ENCODE measurements at places on chromosomes 11 and 22. TPM values are rescaled to one million over a fixed set of nuclear protein-coding genes. Genes with fewer than 3 reads are reported as not detected.

Gene PHETA2
- total RNA-seq, result 4.5 TPM

Gene AGBL2
- 0.41 TPM for total RNA-seq

Gene MYO18B
- total RNA-seq, result not detected

Gene NCR3LG1
- 10.2 TPM for total RNA-seq

Gene MAJIN
- total RNA-seq, result not detected

Gene CEP126
- total RNA-seq, result 10.6 TPM

Gene SLC22A6
- total RNA-seq, result 10.6 TPM

Gene MISFA
- 1.2 TPM for total RNA-seq

Gene TENM4
- total RNA-seq, result 55.0 TPM

Gene FSHB
- total RNA-seq, result not detected

Gene DNAJB7
- total RNA-seq, result not detected

DNA sequence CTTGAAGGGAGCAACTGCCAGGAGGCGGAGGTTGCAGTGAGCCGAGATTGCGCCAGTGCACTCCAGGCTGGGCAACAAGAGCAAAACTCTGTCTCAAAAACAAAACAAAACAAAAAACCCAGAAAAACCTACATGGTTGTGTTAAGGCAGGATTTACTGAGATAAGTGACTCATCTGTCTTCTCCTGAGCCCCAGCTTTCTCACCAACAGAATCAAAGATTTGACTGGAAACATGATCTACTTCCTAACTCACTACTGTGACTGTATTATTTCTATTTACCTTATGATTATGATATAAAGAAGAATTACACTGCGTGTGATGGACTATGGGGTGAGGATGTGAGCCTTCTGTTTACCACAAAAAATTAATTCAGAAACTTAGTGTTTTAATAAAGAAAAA, 21.8 kb downstream of the FAM118B start:
- DNase-seq, result no peak

GRCh38 chr11:3139481-3140290, 25.4 kb downstream of the OSBPL5 start:
- DNase-seq, result no peak

- no peak for DNase-seq
Measured at GRCh38 chr11:117145393-117145761, 1.3 kb downstream of the PAFAH1B2 start.

- DNase-seq, result peak; percentile 62
Measured at GRCh38 chr11:32333320-32333991, 101.9 kb downstream of the WT1 start.

DNA sequence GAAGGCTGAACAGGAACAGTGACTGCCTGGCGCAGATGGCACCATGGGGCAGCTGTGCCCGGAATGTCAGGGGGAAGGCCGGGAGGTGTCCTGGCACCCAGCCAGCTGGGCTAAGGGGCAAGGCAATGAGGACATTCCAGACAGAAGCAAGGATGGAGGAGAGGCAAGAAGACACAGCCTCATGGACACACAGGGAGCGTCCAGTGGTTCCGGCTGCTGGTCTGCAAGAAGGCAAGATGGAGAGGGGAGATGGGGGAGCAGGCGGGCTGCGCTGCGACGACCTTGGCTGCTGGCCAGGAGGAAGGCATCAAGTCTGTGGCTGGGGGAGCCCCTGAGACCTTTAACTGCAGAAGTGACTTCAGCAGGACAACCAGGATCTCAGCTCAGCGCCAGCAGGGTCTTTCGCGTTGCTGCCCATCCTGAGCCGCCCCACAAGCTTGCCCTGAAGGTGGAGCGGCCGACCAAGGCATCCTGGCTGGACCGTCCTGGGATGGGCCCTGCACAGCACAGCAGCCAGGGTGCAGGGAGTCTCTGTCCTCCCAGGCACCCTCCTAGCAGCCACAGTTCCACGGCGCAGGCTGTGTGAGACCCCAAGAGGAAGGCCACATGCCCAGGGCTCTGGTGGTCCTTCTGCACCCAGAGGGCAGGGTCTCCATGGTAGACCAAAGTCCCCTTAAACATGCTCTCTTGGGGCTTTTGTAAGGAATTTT, 531.7 kb downstream of the BRD1 start:
- DNase-seq, result no peak

GRCh38 chr11:47449541-47449940, 605 bp upstream of the RAPSN start:
- DNase-seq, result no peak

DNA sequence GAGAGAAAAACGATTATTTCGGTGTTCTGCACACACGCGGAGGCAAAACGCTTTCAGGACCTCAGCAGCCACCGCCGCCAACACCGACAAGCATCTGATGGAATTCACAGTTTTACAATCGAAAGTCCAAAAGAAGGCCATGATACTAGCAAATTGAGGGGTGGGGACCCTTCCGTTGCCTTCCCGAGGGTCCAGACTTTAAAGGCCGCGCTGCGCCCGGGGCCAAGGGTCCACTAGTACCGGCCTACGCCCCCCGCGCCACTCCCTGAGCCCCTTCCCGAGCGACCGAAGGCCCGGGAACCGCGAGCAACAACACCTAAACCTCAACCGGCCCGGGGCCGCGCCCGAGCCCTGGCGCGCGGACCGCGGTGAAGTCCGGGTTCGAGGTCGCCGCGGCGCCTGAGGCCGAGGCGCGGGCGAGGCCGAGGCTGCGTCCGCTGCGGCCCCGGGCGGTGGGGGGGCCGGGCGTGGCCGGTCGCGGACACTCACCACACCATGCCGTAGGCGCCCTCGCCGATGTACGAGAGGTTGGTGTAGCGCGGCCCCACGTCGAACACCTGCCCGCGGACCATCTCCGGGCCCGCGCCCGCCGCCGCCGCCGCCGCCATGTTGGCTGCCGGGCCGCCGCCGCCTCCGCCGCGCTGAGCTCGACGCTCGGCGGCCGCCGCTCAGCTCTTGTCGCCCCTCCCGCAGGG, 465 bp downstream of the MAPK1 start:
- DNase-seq, result no peak

GRCh38 chr11:75001686-75002085, 13.0 kb downstream of the NEU3 start:
- DNase-seq, result no peak

DNA sequence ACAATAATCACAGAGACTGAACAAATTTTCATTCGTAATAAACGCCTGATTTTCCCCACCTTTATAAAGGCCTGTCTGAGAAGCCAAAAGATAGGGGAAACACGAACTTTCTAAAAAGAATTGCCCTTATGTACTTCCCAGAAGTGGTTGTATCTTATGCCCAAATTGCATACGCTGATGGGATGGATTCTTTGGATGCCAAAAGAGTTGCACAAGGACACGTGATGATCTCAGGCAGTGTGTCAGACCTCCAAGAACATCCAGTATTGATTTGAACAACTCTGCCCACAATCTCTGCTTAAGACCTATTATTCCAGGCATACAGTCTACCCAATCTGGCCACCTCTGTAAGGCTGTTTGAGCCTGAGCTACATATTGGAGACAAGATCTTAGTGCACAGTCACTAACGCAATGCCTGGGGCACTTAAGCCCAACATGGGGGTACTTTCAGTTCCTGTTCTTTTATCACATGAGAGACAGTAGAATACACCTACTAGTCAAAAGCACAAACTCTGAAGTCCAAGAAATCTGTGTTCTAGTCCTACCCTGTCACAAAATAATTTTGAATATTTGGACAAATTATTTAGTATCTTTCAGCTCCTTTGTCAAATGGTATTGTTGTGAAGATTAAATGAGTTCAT, 38.9 kb downstream of the OR10A6 start:
- no peak for DNase-seq

Measured in frontal cortex (tissue), 4 donors.